ENCODE measurements at places on chromosomes 4 and X.
A peak's percentile ranks its signal among the peaks of the same experiment; 100 is the strongest.

GRCh38 chrX:119482481-119483480 lies 14.5 kb downstream of the SLC25A5 start:
- peak; percentile 31 for DNase-seq

DNA sequence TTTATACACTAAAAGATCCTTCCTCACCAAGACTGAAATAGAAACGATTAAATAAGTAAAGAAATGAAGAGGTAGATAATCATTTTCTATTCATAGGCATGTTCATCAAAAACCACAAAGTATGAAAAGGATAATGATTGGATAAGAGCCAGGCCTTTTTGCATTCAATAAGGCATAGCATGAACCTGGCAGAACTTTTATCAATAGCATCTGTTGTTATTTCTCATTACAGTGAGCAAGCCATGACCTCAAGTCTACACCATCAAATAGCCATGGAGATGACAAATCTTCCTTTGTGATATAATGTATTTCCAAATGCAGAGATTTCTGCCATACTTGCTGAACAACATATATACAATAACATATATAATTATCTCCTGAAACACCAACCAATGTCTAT lies 206.0 kb upstream of the SLC7A11 start:
- DNase-seq = no peak

DNA sequence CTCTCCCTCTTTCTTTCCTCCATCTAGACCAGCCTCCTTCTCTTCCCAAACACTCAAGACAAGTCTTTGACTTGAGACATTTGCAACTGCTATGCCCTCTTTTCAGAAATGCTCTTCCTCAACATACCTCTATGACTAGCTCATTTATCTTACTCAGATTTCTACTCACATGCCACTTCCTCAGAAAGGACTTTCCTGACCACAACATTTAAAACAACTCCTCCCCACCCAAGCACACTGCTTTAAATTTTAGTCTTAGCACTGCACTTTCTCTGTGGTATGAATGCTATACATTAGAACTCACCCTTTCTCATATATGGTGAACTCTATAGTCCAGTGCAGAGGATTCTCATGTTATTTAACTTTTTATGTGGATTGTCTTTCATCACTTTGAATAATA lies 28.4 kb upstream of the SULT1E1 start:
- DNase-seq = peak; percentile 7

DNA sequence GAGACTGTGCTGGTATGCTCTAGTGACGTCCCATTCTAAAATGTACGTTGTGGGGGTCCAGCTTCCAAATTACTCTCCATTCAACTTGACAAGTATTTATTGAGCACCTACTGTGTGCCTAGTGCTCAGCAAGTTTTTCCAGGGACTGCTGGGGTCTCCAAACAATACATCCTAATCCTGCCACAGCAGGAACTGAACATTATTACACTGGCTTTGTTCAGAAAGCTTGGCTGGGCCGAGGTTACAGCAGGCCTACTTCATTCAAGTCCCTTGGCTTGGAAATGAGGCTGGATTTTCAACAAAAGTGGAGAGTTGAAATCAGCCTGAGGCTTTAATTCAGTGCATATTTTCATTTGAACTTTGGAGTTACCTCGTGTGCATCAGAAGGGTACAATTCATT lies 78.0 kb downstream of the GUCY2F start:
- DNase-seq = no peak

DNA sequence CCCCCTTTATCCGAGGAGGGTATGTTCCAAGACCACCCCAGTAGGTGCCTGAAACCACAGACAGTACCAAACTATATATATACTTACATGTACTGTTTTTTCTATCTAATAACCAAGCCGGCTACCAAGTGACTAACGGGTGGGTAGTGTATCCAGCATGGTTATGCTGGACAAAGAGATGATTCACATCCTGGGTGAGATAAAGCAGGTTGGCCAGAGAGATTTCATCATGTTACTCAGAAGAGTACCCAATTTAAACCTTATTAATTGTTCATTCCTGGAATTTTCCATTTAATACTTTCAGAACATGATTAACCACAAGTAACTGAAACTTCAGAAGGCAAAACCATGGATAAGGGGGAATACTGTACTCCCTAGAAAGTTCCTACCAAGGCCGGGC lies 46.5 kb downstream of the RFC1 start:
- no peak for DNase-seq

DNA sequence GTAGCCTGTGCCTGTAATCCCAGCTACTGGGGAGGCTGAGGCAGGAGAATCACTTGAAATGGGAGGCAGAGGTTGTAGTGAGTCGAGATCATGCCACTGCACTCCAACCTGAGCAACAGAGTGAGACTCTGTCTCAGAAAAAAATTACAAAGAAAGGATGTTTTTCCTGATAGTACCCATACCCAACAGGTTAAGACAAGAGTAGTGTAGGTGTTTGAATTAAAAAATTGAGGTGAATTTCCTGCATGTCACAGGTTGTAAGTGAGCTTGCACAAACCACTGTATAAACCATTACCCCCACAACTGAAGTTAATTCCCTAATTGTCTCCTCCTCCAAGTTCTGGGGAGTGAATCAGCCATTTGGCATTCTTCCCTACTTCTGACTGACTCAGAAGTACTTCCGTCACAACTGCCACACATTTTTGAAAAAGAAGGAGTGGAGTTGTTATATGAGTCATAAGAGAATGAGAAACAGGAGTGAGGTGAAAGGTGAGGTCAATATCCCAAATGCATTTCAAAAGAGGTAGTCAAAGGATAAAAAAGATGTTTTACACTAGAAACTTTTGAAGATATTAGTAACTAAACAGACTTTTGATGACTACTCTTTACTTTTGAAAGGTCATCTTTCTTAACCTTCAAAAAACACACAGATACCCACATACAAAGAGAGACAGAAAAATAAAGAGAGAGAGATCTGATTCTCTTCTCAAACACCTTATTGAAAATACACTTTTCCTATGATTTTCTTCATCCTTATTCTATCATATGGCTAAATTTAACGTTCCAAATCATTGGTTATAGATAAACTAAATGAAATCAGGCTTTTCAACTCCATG lies 134.5 kb downstream of the BTC start:
- peak; percentile 36 for DNase-seq

- DNase-seq = no peak
Observed at GRCh38 chrX:98646351-98646750, 1762.6 kb downstream of the RPA4 start.

DNA sequence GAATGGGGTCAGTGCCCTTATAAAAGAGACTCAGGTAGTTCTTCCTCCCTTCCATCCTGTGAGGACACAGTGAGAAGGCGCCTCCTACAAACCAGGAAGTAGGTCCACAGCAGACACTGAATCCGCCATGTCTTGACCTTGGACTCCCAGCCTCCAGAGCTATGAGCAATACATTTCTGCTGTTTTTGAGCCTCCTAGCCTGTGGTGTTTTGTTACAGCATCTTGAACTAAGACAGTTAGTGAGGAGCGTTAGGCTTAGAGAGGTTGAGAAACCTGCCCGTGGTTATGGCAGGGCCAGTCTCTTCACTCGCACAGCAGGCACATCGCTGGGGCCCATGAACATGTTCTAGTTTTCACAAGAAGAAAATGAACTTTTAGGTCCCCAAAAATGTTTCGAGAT lies 19.7 kb downstream of the SHROOM2 start:
- DNase-seq = no peak

DNA sequence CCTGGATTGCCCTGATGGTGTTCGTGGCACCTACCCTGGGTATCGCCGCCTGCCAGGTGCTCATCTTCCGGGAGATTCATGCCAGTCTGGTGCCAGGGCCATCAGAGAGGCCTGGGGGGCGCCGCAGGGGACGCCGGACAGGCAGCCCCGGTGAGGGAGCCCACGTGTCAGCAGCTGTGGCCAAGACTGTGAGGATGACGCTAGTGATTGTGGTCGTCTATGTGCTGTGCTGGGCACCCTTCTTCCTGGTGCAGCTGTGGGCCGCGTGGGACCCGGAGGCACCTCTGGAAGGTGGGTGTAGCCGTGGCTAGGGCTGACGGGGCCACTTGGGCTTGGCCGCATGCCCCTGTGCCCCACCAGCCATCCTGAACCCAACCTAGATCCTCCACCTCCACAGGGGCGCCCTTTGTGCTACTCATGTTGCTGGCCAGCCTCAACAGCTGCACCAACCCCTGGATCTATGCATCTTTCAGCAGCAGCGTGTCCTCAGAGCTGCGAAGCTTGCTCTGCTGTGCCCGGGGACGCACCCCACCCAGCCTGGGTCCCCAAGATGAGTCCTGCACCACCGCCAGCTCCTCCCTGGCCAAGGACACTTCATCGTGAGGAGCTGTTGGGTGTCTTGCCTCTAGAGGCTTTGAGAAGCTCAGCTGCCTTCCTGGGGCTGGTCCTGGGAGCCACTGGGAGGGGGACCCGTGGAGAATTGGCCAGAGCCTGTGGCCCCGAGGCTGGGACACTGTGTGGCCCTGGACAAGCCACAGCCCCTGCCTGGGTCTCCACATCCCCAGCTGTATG lies 1.8 kb downstream of the AVPR2 start:
- DNase-seq = no peak
